ENCODE measurements at places on chromosomes 2 and 18. TPM values are rescaled to one million over a fixed set of nuclear protein-coding genes. Genes with fewer than 3 reads are reported as not detected.

Gene C2orf42
- total RNA-seq, result 8.8 TPM

Gene KRTCAP3
- total RNA-seq, result 0.54 TPM

Gene RPRM
- 17.4 TPM for total RNA-seq

Gene IL1F10
- total RNA-seq, result not detected

Gene NTSR2
- not detected for total RNA-seq

Gene SPP2
- total RNA-seq, result not detected

Gene CROCC2
- total RNA-seq, result not detected

Gene EIF5B
- 42.6 TPM for total RNA-seq

Gene C2orf68
- total RNA-seq, result 12.8 TPM

Gene ADD2
- 5.8 TPM for total RNA-seq

Gene TNFRSF11A
- 2.1 TPM for total RNA-seq

Gene NEU2
- total RNA-seq, result not detected

Gene SERPINB3
- not detected for total RNA-seq
